D721Med (cell line): ENCODE measurements at places on chromosomes 11 and 22.

GRCh38 chr22:40758390-40758789, 60.8 kb downstream of the SLC25A17 start:
- DNase-seq: no peak

- no peak for DNase-seq
Measured at GRCh38 chr11:68687986-68688385, 3.6 kb downstream of the GAL start.

DNA sequence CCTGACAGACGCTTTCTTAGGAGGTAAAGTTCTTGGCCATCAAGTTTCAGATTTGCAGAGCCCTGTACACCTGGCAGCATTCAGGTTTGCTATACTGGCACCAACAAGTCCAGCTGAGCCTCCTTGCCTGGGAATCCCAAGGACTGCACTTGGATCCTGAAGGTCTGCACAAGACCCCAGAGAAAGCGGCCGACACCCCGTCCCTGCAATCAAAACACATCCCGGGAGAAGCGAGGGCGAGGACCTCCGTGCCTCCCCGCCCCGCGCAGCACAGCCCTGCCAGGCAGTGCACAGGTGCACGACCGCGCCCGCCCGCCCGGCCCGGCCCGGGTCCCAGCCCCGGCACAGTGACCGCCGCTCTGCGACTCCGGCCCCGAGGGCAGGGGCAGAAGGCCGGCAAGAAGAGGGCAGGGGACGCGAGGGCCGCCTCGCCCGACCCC, 559 bp downstream of the MRTFA start:
- no peak for DNase-seq

- DNase-seq: no peak
Measured at GRCh38 chr22:22816766-22817410, 70.7 kb upstream of the IGLL5 start.

DNA sequence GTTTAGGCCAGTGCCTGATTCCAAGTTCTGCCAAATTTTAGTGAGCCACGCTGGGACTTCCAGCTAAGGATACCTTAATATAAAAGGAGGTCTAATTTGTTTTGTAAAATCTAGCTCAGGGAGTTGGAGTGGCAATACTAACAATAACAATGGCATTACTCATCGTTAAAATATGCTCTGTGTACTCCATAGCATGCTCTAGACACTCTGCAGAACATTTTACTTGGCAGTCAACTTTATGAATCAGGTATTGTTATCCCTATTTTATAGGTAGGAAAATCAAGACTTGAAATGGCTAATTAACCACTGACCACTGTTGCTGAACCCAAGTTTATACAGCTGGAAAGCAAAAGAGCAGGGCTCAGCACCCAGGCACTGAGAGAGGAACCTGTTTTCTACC, 485.0 kb upstream of the KIRREL3 start:
- no peak for DNase-seq

DNA sequence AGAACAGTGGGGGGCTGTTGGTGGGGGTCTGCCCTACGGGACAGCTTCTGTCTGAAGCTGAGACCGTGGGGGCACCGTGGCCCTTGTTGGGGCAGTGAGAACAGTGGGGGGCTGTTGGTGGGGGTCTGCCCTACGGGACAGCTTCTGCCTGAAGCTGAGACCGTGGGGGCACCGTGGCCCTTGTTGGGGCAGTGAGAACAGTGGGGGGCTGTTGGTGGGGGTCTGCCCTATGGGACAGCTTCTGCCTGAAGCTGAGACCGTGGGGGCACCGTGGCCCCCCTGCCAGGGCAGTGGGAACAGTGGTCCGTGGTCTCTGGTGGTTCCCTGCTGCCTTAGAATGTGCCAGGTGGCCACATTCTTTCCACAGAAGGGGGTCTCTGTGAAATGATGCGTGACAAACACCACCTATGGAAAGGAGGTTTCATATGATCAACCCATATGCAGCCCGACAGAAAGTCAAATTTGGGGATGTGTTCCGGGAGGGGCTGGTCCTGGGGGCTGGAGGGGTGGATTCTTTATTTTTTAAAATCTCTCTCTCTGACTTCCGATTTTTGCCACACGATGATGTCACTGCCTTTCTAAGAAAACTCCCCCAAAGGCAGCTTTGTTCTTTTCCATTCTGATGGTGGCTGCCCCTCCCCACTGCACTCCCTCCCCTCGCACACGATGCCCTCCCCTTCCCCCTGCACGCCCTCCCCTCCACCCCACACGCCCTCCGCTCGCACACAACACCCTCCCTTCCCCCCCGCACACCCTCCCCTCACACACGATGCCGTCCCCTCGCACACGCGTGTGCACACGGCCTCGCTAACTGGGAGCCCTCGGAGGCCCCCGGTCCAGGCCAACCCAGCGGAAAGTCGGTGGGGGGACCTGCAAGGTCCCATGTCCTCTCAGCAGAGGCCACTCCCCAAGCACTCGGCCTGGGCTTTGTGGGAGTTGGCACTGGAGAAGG, 1186.5 kb downstream of the BRD1 start:
- no peak for DNase-seq

DNA sequence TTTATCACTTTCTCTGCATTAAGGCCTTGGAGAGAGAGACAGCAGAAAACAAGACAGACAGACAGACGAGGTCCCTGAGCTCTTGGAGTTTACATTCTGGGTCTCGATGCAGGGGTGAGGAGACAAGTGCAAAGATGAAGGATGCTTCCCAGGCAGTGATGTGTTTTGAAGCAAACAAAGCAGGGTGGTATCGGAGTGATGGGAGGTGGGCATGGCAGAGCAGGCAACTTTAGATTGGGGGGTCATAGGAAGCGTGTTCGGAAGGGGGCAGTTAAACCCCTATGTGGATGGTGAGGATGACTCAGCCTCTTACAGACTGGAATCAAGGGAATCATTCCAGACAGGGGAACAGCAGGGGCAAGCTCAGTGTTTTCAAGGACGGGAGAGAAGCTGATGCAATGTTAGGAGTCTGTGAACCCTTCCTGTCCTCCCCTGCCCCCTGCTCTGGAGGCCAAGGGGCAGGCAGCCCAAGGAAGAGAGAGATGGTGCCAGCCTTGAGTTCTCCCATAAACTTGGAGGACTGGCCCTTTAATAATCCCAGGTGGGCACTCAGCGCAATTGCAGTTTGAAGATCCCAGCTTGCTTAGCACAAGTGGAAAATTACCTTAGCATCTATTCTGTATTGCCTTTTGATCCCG, 180.2 kb downstream of the CHST1 start:
- no peak for DNase-seq

DNA sequence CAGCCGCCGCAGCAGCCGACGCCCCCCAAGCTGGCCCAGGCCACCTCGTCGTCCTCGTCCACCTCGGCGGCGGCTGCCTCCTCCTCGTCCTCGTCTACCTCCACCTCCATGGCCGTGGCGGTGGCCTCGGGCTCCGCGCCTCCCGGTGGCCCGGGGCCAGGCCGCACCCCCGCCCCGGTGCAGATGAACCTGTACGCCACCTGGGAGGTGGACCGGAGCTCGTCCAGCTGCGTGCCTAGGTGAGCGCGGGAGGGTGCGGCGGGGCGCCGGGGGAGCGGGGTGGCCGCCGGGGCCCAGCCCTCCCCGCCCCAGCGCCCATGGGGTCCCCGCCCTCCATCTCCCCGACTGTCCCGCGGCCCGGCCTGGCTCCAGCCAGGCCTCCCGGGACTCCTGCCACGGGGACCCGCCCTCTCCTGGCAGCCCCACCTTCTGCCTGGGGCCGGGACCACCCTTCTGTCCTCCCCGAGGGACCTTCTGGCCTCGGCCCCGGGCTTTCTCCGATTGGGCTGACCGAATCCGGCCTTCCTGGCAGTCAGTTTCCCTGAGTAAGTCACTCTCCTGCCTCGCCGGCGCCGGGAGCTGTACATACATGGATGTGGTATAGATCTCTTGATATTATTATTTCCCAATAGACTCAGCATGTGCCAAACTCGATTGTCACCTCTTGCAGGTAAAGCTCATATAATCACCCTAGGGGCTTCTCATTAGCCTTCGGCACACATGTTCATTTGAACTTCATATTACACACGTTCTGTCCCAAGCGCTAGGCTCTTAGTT, 720 bp downstream of the PACS1 start:
- no peak for DNase-seq

- DNase-seq: no peak
Measured at GRCh38 chr22:29041408-29041807, 20.2 kb downstream of the C22orf31 start.

GRCh38 chr11:70087446-70088167, 9.5 kb downstream of the ANO1 start:
- DNase-seq: no peak

- DNase-seq: no peak
Measured at GRCh38 chr11:131537196-131537595, 166.8 kb downstream of the NTM start.

GRCh38 chr11:44585421-44585820, 20.0 kb downstream of the CD82 start:
- no peak for DNase-seq

DNA sequence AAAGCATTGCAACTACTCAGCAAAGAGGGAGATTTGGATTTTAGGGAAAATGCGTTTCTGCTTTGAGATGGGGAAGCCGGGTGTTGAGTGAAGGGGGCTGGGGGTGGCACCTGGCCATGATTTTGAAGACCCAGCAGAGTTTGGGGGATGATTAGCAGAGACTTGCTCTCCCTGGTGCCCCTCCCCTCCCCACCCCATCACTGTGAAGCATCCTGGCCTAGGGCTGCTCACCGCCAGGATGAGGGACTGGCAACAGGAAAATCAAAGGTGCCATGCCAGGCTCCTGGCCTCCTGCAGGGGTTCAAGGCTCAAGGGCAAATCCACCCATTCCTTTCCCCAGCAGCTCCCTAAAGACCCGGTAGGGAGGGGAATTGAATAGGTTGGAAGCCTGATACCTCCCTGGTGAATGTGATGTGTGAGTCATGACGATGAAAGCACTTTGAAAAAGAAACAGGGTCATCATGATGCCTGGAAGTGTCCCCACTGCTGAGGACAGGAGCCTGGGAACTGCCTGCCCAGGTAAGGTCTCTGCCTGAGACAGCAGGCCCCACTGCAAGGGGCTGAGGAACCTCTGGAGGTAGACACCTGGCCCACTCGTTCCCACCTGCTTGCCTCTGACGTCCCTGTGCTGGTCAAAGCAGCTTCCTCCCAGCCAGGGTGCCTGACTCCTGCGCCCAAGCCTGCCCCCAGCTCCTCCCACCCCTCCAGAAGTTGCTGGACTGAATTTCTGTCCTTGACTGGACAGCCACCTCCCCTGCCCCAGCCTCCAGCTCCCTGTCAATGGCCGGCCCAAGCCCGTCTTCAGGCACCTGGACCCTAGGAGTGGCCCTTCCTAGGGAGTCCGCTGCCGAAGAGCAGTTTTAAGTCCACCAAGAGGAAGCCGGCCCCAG, 1.7 kb downstream of the CHST1 start:
- DNase-seq: no peak

GRCh38 chr11:134045799-134046635, 22.9 kb upstream of the JAM3 start:
- no peak for DNase-seq

GRCh38 chr11:5887661-5888060, 5.3 kb upstream of the OR52E5 start:
- DNase-seq: no peak

- no peak for DNase-seq
Measured at GRCh38 chr11:130066338-130066737, 3.4 kb upstream of the APLP2 start.
